ENCODE measurements at places on chromosomes 6 and 20.

- DNase-seq, result no peak
These were observed 26.8 kb downstream of the MANBAL start for GRCh38 chr20:37316116-37316774.

DNA sequence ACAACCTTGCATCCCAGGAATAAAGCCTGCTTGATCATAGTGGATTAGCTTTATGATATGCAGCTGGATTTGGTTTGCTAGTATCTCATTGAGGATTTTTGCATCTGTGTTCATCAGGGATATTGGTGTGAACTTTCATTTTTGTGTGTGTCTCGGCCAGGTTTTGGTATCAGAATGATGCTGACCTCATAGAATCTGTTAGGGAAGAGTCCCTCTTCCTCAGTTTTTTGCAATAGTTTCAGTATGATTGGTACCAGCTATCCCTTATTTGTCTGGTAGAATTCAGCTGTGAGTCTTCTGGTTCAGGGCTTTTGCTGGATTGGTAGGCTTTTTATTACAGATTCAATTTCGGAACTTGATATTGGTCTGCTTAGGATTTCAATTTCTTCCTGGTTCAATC lies 132.5 kb downstream of the ZFAND3 start:
- DNase-seq, result no peak

- DNase-seq, result no peak
These were observed 4.7 kb upstream of the LY86 start for GRCh38 chr6:6583836-6584235.

- peak; percentile 30 for DNase-seq
These were observed 8.9 kb upstream of the AHI1 start for GRCh38 chr6:135506270-135506997.

GRCh38 chr6:20168690-20169089 lies 43.6 kb downstream of the MBOAT1 start:
- no peak for DNase-seq

DNA sequence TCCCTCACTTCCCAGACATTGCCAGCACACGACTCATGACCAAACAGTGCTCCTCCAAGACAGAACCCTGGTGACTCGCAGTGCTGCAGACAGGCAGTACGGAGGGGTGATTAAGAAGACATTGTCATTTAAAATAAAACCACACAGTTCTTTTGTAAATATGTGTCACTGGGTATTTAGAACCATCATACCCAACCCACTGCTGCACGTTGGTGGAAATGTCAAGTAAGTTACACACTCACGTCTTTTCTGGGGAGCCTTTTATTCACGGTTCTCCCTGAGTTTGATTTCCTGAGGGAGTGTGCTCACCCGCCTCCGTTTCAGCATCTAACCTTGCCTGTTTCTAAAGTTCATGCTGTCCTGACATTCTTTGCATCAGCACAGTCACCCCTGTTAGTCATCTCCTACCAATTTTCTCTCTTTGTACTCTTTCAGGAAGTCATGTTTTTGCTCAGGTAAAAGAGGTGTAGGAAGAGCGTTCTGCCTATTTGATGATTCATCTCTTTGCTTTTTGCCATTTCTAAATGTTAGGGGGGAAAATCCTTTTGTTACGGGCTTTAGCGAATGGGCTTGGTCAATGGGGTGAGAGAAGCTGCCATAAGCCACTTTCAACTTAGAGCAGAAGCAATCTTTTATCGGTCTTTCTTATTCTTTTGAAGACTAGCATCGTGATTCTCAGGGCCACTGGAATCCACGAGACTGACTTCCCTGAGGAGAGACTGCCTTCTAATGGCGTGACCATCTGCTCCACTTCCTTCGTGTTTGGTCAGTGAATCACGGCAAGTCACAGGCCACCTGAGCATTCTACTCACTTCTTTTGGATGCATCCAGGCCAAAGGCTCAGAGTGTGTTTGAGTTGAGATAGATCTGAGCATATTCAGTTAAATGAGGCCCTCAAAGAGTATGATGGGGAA lies 512.8 kb upstream of the JARID2 start:
- DNase-seq, result no peak

DNA sequence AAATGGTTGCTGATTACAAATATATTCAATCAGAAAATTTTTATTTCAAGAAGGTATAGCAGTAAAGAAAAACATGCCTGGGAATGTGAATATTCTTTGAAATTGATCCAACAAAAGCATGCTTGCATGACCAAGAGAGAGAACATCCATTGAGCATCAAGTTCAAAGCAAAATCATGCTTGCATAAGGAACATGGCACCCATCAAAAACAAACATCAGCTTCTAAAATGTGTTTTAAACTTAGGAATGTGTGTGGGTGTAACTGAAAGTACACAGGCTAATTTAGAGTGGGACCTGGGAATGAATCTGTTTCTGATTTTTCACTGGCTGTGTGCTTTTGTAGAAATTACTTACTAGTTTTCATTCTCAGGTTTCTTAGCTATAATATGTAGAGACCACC lies 5.6 kb downstream of the SLC17A5 start:
- no peak for DNase-seq

GRCh38 chr6:55141611-55142010 lies 32.7 kb upstream of the HCRTR2 start:
- no peak for DNase-seq

GRCh38 chr6:12891595-12891994 lies 175.0 kb downstream of the PHACTR1 start:
- DNase-seq, result no peak

- no peak for DNase-seq
These were observed 307 bp downstream of the RANBP9 start for GRCh38 chr6:13711324-13711732.

- DNase-seq, result peak; percentile 39
These were observed 18.6 kb upstream of the FOXO3 start for GRCh38 chr6:108541843-108542759.

GRCh38 chr6:130434174-130434873 lies 68.5 kb downstream of the TMEM200A start:
- no peak for DNase-seq

DNA sequence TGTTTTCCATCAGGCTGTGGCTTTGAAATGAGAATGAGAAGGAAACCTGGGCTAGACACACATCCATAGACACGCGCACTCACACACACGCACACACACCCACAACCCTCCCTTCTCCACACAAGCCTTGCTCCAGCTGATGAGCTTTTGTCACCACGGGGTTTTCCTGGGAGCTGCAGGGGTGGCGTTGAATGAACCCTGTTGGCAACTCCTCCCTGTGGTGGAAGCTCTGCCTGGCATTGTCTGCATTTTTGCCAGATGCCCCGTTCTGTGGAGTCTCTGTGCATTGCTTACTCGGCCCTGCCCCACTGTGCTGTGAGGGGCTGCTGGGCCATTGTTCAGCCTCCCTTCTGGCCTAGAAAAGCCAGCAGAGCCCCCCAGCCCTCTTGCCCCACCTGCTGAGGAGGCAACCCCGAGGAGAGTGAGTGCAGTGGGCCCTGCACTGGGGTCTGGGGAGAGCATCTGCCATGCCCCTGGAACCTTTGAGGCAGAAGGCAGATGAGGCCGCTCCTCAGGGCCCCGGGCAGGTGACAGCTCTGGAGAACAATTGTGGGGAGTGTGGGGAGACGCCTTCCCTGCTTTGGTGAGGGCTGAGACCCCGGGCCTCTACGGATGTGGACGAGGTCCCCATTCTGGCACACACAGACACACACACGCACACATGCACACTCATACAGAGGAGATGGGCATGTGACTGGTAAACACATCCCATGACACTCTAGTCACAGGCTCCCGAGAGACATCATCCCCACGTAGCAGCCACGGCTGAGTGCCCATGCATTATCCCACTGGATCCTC lies 9.9 kb downstream of the ADIG start:
- DNase-seq, result no peak

- DNase-seq, result no peak
These were observed 10.1 kb downstream of the EZR start for GRCh38 chr6:158808941-158809678.

DNA sequence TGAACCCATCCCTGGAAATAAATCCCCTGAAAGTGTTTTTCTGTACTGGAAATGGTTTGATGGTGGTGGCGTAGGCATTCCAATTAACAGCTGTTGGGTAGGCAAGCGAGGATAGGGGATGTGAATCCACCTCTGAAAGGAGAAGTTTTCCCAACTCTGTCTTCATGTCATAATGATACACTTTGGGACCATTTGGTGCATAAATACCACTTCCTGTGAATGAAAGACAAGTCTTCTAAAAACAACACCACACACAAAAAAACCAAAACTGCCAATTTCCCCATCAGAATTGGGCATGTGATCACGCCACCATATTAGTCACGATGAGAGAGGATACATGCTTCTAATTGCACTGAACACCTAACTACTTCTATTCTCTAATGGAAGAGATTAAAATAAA lies 6.4 kb downstream of the VNN2 start:
- DNase-seq, result no peak

- no peak for DNase-seq
These were observed 66.5 kb downstream of the ADTRP start for GRCh38 chr6:11711984-11712711.

GRCh38 chr6:157217894-157218370 lies 105.4 kb downstream of the TMEM242 start:
- no peak for DNase-seq

DNA sequence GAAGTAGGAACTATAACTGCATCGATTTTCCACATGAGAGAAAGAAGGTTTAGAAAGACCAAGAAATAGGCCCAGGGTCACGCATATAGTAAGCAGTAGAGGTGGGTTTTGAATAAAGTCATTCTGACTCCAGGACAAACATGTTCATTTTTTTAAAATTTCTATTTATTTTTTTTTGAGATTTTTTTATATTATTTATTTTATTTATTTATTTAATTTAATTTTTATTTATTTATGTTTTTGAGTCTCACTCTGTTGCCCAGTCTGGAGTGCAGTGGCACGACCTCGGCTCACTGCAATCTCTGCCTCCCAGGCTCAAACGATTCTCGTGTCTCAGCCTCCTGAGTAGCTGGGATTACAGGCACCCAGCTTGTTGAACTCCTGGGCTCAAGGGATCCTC lies 13.2 kb upstream of the SEC63 start:
- no peak for DNase-seq

DNA sequence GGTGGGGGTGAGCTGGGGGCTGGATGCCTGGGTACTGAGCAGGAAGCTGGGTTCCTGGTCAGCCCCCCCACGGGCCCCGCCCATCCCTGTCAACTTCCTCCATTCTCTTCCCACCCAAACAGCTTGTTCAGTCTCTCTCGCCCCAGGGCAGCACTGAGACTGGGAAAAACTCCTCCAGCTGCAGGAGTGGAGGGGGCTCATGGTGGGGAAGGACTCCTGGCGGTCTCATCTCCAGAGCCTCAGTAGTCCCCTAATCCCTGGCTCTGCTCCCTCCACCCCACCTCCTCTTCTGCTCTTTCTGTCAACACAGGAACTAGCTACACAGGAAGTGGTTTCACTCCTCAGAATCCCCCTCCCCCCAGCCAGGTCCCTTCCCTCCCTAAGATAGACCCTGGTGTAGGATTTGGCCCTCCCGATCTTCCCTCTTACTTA lies at the start of gene GPSM3:
GPSM3 (minus strand) TSS at position 36 of the 432 bp plus-strand sequence. CDS start 130 bp downstream, outside the sequence.
- DNase-seq, result no peak

GRCh38 chr6:128415387-128415786 lies 105.0 kb downstream of the PTPRK start:
- DNase-seq, result peak; percentile 14

GRCh38 chr6:37650071-37650481 lies 47.6 kb downstream of the MDGA1 start:
- DNase-seq, result no peak

GRCh38 chr20:47694021-47694818 lies 91.1 kb downstream of the SULF2 start:
- DNase-seq, result no peak

Data from NCI-H524 treated with DMSO at 0.1 percent for 48 hours (cell line).